IMR-90 (cell line): ENCODE measurements at places on chromosomes 6 and 20.

GRCh38 chr20:23180451-23180921 is 94.4 kb upstream of the CD93 start:
- DNase-seq, result no peak

GRCh38 chr20:23670361-23670760 is 18.5 kb downstream of the CST4 start:
- DNase-seq, result no peak

GRCh38 chr6:95819939-95820338 is 195.8 kb upstream of the FUT9 start:
- DNase-seq, result no peak

- no peak for DNase-seq
Measured at GRCh38 chr6:110898111-110898510, 23.5 kb downstream of the AMD1 start.

- no peak for DNase-seq
Measured at GRCh38 chr20:35724321-35725230, 17.5 kb downstream of the RBM39 start.

DNA sequence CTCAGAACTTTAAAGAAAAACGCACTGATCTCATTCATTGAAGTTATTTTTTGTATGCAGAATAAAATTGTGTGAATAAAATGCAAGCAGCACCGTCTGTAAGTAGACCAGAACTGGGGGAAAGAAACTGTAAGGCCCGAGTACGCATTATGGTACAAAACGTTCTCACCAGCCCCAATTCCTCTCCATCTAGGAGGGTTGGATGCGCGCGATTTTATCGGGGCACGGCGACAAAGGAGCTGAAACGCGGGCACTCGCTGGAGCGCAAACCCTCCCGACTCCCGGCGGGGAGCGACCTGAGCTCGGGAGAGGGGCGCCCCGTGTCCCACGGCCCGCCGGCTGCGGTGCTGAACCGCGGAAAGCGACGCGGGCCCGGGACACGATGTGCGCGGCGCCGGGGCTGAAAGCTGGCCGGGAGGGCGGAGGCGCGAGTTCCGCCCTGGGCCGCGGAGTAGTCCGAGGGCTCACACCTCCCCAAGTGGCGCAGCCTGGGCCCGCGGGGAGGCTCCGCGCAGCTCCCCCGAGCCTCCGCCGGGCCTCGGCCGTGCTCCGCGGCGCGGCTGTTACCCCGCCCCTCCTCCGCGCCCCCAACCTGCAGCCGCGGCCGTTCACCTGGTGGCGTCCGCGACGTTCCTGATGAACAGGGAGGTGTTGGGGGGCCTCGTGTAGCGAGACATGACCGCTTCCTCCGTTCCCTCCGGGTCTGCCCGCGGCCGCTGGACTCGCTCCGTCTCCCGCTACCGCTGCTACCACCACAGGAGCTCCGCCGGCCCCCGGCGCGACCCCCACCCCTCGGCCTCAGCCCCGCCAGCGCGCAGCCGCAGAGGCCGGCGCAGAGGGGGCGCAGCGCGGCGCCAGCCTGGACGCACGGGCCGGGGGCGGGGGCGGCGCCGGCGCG is at the start of gene SRSF12:
Gene SRSF12 (minus strand): TSS at position 861 of the 898 bp plus-strand sequence. CDS start 184 bp downstream, at position 677.
- peak; percentile 19 for DNase-seq

GRCh38 chr20:16488616-16489015 is 84.6 kb downstream of the KIF16B start:
- DNase-seq, result no peak

GRCh38 chr6:146855889-146856288 is 257.1 kb downstream of the ADGB start:
- no peak for DNase-seq

- DNase-seq, result no peak
Measured at GRCh38 chr6:9412951-9413559, 977.7 kb upstream of the SLC35B3 start.
